Hematopoietic multipotent progenitor cell treated with erythropoietin and hydrocortisone succinate and interleukin-3 and kit ligand, for 8 days (in vitro differentiated cells): ENCODE measurements at places on chromosomes 5 and 9.

GRCh38 chr9:120778758-120779157 is 14.5 kb downstream of the FBXW2 start:
- DNase-seq, result no peak

DNA sequence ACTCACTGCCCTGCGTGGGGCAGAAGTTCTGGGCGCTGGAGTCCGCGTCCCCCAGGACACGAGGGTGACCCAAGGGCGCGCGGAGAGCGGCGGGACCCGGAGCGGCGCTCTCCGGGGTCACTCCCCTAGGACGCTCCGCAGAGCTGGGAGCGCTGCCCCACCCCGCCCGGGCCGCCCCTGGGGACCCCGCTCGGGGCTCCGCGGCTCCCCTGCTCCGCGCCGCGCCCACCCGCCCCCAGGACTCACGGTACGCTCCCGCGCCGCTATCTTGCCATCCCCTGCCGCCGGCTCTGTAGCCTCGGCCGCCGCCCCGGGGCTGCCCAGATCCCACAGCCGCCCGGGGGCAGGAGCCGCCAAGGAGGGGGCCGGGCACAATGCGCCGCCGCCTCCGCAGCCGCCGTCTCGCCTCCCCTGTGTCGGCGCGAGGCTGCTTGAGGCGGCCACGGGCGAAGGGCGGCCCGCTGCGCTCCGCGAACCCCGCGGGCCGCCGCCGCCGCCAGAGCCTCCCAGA is 303 bp downstream of the LIFR start:
- peak; percentile 12 for DNase-seq

- DNase-seq, result peak; percentile 45
These were observed 5.9 kb downstream of the DMRTA1 start for GRCh38 chr9:22452415-22453010.

- DNase-seq, result no peak
These were observed 5.7 kb downstream of the NR6A1 start for GRCh38 chr9:124765439-124765835.

- DNase-seq, result no peak
These were observed 238.8 kb downstream of the SMARCA2 start for GRCh38 chr9:2253636-2254580.

GRCh38 chr9:95306819-95307218 is 10.7 kb downstream of the FANCC start:
- DNase-seq, result no peak

GRCh38 chr5:37888476-37888875 is 48.6 kb upstream of the GDNF start:
- no peak for DNase-seq

GRCh38 chr5:34016750-34017149 is 8.9 kb upstream of the AMACR start:
- no peak for DNase-seq

DNA sequence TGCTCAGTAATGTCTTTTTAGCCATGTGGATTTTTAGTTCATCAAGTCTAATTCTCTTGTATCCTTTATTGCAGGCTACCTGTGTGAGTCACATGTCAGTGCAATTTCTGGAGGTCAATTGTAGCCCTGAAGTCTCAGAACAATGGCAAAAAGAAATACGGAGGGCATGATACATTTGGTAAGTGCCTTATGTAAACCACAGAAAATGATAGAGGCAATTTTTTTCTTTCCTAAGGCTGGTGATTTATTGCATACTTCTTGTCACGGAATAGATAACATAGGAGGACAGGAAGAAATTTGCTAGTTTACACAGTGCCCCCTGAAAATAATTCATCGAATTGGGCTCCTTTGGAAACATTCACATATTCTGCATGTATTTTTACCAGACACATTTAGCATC is 235.9 kb downstream of the DMRTA1 start:
- DNase-seq, result no peak

- no peak for DNase-seq
These were observed at the start of gene NPR2 for GRCh38 chr9:35791297-35791921. NPR2 (plus strand) TSS chr9:35791591; CDS start chr9:35792409, 818 bp downstream.

GRCh38 chr9:2066312-2067273 is 51.4 kb downstream of the SMARCA2 start:
- peak; percentile 39 for DNase-seq

- no peak for DNase-seq
These were observed 33.6 kb downstream of the UGT3A2 start for GRCh38 chr5:36033047-36033446.

GRCh38 chr9:113598451-113598850 is 134.9 kb downstream of the RGS3 start:
- no peak for DNase-seq

DNA sequence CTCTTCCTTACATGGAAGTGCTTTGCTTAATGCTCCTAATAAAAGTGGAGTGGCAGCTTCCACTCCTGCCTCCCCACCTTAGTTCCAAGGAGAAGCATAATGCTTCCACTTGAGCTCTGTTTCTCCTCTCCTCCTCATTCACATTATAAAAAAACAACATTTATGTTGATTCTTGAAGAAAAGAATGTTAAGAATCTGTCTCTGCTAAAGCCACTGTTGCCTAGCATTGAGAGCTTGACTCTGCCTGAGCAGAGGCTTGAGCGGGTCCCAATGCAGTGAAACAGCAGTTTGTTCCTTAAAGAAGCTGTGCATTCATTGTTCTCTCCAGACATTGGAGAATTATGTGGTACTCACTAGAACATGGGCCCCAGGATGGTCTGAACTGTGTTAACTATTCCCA is 101.5 kb upstream of the GHR start:
- no peak for DNase-seq

- DNase-seq, result no peak
These were observed 104.4 kb downstream of the CETN3 start for GRCh38 chr5:90305041-90305720.

GRCh38 chr9:129481424-129481809 is 139.5 kb downstream of the C9orf50 start:
- no peak for DNase-seq

DNA sequence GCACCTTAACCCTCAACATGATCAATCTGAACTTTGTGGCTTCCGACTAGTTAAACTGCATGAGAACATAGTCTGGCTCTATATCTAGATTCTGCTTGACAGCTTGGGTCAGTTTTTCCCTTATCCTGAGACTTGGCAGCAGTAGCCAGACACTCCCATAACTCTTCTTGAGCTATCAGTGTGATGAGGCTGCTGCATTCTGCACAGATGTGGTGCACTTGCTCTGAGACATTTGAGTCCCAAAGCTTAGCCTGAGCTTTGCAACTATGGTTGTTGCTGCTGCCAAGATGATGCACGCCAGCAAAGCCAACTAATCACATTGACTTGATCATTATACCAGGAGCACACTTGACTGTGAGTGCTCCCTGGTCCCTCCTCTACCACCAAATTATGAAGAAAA is 36.2 kb downstream of the MOCS2 start:
- DNase-seq, result no peak

GRCh38 chr9:92739346-92739970 is 25.2 kb downstream of the BICD2 start:
- no peak for DNase-seq

DNA sequence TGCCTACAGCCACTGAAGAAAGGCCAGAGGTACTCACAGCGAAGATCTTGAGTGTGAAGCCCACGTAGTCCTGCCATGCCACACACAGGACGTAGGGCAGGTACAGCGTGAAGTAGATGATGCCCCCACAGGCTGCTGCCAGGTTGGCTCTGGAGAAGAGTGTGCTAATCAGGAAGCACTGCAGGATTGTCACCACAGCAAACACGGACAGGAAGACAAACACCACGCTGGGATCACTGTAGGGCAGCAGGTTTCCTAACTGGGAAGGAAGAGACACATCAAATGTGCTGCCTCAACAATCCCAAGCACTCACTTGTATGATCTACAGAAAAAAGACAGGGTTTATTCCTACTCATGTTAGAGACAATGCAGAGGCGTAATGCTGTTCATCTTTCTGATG is 63.0 kb downstream of the NIPSNAP3B start:
- DNase-seq, result no peak

DNA sequence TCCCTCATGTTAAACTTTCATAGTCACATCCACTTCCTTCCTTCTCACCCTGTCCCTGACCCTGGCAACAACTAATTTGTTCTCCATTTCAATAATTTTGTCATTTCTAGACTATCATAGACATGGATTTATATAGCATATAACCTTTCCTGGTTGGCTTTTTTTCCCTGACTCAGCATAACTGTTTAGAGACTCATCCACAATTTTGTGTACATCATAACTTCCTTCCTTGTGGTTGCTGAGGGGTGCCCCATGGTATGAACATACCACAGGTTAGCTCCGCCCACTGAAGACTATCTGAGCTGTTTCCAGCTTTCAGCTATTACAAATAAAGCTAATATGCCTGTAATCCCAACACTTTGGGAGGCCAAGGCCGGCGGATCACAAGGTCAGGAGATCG is 137.3 kb downstream of the PHF2 start:
- DNase-seq, result no peak

GRCh38 chr5:95057615-95058014 is 227.3 kb downstream of the MCTP1 start:
- peak; percentile 13 for DNase-seq

GRCh38 chr5:145948921-145949320 is 12.5 kb downstream of the SH3RF2 start:
- no peak for DNase-seq

DNA sequence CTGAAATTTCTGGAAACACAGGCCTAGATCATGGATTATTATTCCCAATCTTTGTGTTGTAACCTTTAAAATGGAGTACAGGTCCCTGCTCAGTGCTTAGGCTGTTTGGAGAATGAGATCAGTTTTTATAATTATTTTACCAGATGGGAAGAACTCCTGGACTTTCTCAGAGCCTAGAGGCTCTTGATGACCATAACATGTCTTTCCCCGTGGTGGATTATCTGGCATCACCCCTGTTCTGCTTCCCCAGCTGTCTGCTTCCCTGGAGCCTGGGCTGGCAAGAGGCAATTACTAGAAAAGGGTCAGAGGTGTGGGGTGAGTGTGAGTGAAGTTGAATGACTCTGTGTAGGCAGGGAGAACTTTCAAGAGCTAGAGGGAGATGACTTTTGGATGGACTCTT is 143.0 kb downstream of the CARTPT start:
- DNase-seq, result no peak

- no peak for DNase-seq
These were observed 141.9 kb upstream of the EFNA5 start for GRCh38 chr5:107812570-107813141.

DNA sequence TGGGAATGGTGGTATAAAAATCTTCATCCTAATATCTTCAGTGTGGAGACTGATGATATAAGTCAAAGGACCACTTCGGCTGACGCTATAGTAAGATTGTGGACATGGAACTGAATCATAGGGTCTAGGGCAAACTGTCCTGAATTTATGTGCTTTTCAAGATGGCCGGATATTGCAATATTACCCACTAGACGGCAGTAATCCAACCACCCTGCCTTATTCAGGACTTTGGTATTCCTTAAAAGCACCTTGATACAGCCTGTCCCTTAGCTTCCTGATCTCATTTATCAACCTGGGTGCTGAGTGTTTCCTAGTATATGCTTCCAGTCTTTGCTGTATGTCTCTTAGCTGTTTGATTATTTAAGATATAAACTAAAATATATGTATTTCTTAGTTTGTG is 71.2 kb upstream of the COX7C start:
- DNase-seq, result no peak

DNA sequence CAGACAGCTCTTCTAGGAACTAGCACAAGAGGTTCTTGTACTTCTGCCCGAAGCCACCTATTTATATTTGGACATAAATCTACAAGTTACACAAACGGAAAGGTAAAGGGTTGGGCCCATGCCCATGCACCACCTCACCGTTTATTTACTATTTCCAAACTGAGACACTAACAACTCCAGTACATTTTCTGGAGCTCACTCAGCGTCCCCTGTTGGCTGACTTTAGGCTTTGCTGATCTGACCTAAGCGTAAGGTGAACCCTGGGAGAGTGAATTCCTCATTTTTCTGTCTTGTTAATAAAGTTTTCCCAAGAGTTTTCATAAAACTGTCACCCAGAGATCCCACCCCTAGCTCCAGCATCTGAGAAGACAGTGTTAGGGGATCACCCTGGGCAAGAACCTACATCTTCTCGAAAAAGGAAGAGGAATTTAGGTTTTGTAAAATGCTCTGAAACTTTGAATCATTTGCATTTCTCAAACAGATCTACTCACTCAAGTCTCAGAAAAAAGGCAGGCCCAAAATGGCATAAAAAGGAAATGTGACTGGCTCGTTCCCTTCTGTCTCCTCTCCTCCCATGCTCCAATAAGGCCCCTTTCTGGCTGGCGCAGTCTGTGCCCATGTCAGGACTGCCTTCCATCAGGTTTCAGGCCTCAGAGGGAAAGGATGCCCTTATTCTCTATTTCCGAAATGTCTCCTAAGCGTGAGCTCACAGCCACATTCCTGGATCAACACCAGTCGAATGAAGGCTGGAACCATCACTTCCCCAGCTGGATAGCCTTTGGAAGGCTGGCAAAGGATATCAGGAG is 201.3 kb downstream of the FANCC start:
- DNase-seq, result no peak

DNA sequence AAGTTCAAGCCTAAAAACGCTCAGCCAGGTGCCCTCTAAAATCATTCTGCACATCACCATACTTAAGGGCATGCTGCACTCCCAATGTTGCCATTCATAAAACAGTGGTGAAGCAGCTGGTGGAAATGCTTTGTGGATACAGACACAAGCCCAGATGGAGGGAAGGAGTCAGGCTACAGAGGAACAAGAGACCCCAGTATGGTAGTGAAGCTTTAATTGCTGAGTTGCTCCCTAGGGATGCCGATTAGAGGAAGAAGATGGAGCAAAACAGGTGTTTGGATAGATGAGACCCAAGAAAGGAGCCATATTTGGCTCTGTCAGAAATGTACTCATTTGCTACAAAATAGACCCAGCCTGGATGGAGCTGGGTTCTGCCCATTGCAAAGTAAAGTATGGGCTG is 230.5 kb downstream of the NSG2 start:
- DNase-seq, result no peak

- no peak for DNase-seq
These were observed 41.9 kb downstream of the ZNF354A start for GRCh38 chr5:178688551-178688950.

DNA sequence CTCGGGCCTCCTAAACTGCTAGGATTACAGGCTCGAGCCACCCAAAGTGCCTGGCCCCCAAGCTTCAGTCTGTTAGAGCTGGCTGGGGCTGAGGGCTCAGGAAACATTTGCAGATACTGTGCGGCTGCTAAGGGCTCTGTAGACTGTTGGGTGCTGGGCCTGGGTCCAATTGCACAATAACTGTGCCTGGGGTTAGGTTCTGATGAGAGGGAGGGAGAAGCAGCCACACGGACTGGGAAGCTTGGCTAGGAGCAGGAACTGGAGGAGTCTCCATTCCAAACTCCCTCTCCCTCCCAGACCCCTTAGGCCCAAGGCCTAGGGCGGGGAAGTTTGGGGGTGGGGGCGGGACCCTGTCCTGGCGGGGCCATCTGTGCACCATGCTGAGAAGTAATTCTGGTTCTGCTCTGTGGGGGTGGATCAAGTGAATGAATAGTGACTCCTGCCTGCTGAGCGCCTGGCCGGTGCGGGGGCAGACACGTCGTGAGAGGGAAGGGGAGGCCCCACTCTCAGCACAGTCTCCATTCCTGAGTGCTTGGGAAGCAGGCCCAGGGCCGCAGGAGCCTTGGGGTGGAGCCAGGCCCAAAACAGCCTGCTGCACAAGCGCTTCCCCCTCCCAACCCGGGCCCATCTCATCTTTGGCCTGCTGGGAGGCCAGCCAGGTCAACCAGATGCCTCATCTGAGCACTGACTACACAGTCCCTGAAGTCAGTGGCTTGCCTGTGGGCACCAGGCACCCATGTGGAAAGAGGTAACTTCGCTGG is 1.5 kb downstream of the ASS1 start:
- no peak for DNase-seq
